CD8-positive, alpha-beta memory T cell (primary cell): ENCODE measurements at places on chromosomes 7 and 10. TPM values are rescaled to one million over a fixed set of nuclear protein-coding genes. Genes with fewer than 3 reads are reported as not detected.

Gene AKR1C3
- total RNA-seq = 0.75 TPM

Gene H2BK1
- total RNA-seq = 0.57 TPM

Gene MYH16
- not detected for total RNA-seq

Gene DAGLB
- 16.4 TPM for total RNA-seq

Gene GTF2I
- total RNA-seq = 176 TPM
